ENCODE measurements at places on chromosomes 7 and 10.

DNA sequence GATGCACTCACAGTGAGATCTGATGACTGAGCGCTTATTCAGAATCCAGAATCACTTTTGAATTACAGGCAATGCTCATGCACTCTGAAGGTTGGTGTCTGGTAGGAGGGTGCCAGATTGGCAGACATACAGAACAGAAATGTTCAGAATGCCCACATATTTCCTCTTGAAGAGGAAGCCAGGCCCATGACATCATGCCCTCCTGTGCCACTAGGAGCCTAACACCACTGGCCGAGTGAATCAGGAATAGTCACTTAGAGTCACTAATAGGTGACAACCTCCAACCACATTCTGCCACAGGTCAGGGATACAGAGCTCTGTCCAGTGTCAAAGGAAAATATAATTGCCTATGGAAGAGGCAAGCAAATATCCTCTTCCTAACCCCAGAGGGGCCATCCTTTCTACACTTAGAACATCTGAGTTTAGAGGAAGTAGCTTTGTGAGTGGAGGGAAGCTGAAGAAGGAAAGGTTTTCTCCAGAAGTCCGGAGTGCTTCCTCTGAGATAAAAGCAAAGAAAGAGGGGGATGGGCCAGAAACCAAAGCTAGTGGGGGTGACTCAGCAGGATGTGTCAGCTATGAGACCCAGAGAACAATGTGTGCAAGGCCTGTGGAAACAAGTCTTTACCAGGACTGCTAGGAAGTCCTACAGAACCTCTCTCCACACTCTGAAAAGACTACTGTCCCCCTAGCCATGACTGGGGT lies 838.8 kb downstream of the GRID1 start:
- no peak for DNase-seq

DNA sequence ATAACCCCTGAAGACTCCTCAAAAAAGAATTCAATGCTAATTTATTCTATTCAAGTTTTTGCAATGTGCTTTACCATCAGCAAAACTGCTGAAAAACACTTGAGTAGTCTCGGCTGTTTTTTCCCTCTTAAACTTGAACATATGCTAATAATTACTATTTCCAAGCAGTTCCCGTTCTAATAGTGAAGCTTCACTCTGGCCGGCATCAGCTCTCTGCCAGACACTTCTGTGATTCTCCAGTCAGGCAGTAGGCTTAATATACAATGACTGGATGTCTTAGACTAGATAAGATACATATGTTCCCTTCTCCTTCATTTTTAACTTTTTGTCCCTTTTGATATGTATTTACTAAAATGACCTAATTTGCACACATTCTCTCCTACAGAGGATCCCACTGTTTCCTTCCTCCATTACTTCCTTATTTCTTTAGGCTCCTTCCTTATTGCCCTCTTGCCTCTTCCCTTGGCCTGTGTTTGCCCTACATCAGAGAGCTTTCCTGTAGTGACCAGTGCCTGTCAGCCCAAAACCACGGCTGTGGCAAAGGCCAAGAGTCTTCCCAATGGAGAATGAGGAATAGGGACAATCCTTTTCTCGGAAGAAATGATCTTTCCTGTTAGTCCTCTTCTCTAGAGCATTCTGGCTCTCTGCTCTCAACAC lies 23.5 kb downstream of the HEPACAM2 start:
- DNase-seq = no peak

DNA sequence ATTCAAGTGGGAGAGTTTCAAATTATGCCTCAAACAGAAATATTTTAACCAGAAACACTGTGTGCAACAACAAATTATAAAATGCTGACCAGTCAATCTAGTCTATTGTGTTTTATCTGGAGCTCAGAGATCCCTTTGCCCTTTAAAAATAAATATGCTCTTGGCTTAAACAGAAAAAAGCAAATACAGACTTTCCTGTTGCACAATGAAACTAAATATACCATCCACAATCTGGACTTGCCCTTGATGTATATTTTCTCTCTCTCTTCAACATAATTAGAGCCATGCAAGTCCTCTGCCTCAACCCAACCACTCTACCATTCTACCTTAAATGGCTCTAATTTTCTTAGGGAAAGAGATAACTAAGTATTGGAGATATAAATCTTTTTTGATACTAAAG lies 34.9 kb downstream of the ASAH2 start:
- DNase-seq = no peak

DNA sequence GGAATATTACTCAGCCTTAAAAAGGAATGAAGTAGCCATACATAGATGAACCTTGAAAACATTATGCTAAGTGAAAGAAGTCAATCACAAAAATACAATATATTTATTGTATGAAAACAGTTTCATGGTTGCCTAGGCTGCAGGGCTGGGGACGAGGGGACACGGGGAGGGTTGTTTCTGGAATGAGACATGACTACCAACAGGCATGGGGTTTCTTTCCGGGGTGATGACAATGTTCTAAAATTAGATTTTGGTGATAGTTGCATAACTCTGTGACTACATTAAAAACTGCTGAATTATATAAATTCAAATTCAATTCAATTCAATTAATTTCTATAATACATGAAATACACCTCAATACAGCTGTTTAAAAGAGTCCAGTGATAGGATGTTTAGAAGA lies 88.0 kb downstream of the ARHGAP22 start:
- DNase-seq = no peak

GRCh38 chr7:94530109-94530508 lies 20.5 kb downstream of the CASD1 start:
- no peak for DNase-seq

DNA sequence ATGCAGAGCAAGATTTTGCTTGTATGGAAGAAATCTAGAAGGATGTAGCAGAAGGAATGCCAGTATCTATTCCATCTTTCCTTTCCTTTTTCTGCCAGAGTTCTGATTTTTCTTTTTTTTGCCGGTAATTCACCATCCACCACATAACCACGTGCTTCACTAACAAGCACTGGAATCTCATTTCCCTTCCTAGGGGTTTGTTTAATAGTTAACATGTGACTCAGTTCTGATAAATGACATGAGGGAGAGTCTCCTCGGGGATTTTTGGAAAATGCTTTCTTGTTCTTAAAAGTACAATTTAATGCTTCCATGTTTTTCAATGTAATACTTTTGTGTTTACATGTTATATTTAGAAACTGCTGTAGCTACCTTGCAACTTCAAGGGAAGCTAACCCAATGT lies 590.2 kb downstream of the SH2D4B start:
- no peak for DNase-seq

- no peak for DNase-seq
These were observed 17.5 kb downstream of the DNAJC9 start for GRCh38 chr10:73229567-73229966.

GRCh38 chr7:47371317-47371716 lies 210.6 kb downstream of the TNS3 start:
- no peak for DNase-seq

DNA sequence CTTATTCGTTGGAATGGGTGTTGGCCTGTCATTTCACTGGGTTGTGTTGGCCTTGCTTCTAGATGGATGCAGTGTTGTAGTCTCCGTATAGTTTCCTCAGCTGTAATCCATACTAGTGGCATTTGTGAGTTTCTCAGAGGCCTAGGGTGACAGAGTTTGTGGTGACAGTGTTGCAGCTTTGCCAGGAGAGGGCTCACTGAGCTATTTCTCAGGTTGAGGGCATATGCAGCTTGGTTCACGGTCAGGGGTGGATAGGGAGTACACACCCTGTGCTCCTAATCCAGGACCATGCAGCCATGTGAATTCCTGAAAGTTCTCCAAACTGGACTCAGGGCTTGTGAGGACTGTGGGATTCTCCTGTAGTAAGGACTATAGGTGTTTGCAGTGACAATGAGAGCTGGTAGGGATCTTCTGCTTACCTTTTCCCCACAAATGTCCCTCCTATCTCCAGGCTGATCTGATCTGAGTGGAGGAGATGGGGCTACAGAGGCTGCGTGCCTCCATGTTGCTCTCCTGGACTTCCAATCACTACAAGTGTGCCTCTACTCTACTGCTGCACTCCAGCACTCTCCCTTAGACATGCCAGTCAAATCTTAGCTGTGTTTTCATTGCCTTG lies 229.0 kb downstream of the STK31 start:
- no peak for DNase-seq

Measured in heart left ventricle (tissue), 16 donors.